Muscle of arm (tissue), 14 donors: ENCODE measurements at places on chromosomes 2 and 18. TPM values are rescaled to one million over a fixed set of nuclear protein-coding genes. Genes with fewer than 3 reads are reported as not detected.

Gene LIMS3
- 1.7 TPM for polyA plus RNA-seq

Gene SERPINB13
- polyA plus RNA-seq, result 0.08 TPM

Gene NEU4
- 3.2 TPM for polyA plus RNA-seq

Gene PDCL3
- 34.1 TPM for polyA plus RNA-seq

Gene HOXD1
- 2.6 TPM for polyA plus RNA-seq

Gene KCNJ13
- polyA plus RNA-seq, result not detected

Gene SEMA4C
- 30.2 TPM for polyA plus RNA-seq

Gene GAD1
- 0.96 TPM for polyA plus RNA-seq

Gene KLHL41
- 3,513 TPM for polyA plus RNA-seq

Gene SCN1A
- polyA plus RNA-seq, result 0.08 TPM

Gene OXER1
- 10.2 TPM for polyA plus RNA-seq

Gene REG1B
- not detected for polyA plus RNA-seq

Gene FAM110C
- 2.0 TPM for polyA plus RNA-seq

Gene FN1
- polyA plus RNA-seq, result 455 TPM

Gene MAP3K19
- polyA plus RNA-seq, result not detected

Gene MARCO
- not detected for polyA plus RNA-seq

Gene LIMS2
- not detected for polyA plus RNA-seq

Gene CTIF
- polyA plus RNA-seq, result 38.0 TPM

Gene GULP1
- polyA plus RNA-seq, result 31.0 TPM

Gene SP5
- polyA plus RNA-seq, result not detected

Gene RAB17
- 1.9 TPM for polyA plus RNA-seq

Gene OTOS
- polyA plus RNA-seq, result not detected

Gene CYP26B1
- polyA plus RNA-seq, result 11.4 TPM

Gene CGREF1
- polyA plus RNA-seq, result 3.9 TPM

Gene SERPINB10
- not detected for polyA plus RNA-seq

Gene SKOR2
- not detected for polyA plus RNA-seq

Gene POTEC
- not detected for polyA plus RNA-seq

Gene RHBDD1
- polyA plus RNA-seq, result 12.0 TPM

Gene CABYR
- polyA plus RNA-seq, result 2.2 TPM

Gene SERPINB3
- polyA plus RNA-seq, result not detected

Gene CERKL
- 14.7 TPM for polyA plus RNA-seq

Gene ESPNL
- not detected for polyA plus RNA-seq

Gene MXD1
- polyA plus RNA-seq, result 6.5 TPM

Gene FBLN7
- 12.8 TPM for polyA plus RNA-seq

Gene MERTK
- 5.6 TPM for polyA plus RNA-seq

Gene UGT1A8
- polyA plus RNA-seq, result not detected

Gene ADGRF3
- 0.20 TPM for polyA plus RNA-seq

Gene HPCAL1
- polyA plus RNA-seq, result 55.9 TPM

Gene EFEMP1
- 37.9 TPM for polyA plus RNA-seq

Gene MC2R
- polyA plus RNA-seq, result 1.9 TPM

Gene COX7A2L
- polyA plus RNA-seq, result 163 TPM

Gene CHRNG
- 81.6 TPM for polyA plus RNA-seq

Gene SLC9A4
- polyA plus RNA-seq, result not detected

Gene TM4SF20
- 30.8 TPM for polyA plus RNA-seq

Gene SRD5A2
- polyA plus RNA-seq, result not detected

Gene LIPG
- not detected for polyA plus RNA-seq

Gene PPP1CB
- polyA plus RNA-seq, result 223 TPM

Gene KLHL14
- polyA plus RNA-seq, result 0.12 TPM

Gene ERMN
- polyA plus RNA-seq, result 0.25 TPM

Gene MAPK4
- 11.3 TPM for polyA plus RNA-seq

Gene COL4A3
- 0.06 TPM for polyA plus RNA-seq

Gene EMILIN1
- polyA plus RNA-seq, result 80.8 TPM

Gene SCN3A
- polyA plus RNA-seq, result 0.54 TPM

Gene OR6B2
- not detected for polyA plus RNA-seq
